NCI-H1105 treated with DMSO at 0.1 percent for 48 hours (cell line): ENCODE measurements at places on chromosomes 7 and 10.

DNA sequence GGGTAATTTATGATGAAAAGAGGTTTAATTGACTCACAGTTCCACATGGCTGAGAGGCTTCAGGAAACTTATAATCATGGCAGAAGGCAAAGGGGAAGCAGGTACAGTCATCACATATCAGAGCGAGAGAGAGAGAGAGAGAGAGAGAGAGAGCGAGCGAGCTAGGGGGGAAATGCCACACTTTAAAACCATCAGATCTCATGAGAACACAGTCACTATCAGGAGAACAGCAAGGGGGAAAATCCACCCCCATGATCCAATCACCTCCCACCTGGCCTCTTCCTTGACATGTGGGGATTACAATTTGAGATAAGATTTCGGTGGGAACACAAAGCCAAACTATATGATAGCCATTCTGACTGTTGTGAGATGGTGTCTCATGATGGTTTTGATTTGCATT lies 576.3 kb downstream of the GFRA1 start:
- peak; percentile 48 for DNase-seq

DNA sequence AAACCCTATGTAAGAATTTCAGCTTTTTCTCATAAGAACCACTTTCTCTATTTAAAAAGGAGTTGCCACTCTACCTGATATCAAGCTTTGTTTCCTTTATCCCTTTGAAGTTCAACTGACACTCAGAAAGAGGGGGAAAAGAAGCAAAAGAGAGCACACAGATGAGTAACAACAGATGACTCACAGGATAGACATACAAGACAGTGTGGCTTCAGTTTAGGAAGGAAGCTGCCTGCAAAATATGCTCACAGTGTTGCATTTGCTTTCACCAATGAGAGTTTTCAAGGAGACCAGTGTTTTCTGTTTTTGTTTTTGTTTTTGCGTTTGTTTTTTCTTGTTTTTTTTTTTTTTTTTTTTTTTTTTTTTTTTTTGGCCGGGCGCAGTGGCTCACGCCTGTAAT lies 1181.6 kb downstream of the DNAJB9 start:
- no peak for DNase-seq

- no peak for DNase-seq
Observed at GRCh38 chr10:12027539-12027938, 15.1 kb downstream of the UPF2 start.

DNA sequence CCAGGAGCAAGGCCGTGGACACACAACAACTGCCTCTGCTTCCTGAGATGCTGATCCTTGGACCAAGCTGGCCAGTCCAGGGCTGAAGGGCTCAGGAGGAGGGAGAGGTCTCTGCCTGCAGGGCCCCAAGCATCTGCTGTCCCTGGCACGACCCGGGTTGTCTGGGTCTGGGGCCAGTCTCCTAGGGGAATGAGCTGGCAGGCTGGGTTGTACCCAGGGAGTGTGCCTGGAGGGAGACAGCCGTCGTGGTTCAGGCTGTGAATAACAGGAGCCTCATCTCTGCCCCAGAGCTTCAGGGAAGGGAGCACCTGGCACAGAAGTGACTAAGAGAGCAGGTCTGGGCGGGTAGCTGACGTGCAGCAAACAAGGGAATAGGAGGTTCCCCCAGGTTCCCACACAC lies 17.9 kb upstream of the SERPINE1 start:
- no peak for DNase-seq

GRCh38 chr10:69010151-69010640 lies 21.6 kb downstream of the KIFBP start:
- DNase-seq, result no peak

DNA sequence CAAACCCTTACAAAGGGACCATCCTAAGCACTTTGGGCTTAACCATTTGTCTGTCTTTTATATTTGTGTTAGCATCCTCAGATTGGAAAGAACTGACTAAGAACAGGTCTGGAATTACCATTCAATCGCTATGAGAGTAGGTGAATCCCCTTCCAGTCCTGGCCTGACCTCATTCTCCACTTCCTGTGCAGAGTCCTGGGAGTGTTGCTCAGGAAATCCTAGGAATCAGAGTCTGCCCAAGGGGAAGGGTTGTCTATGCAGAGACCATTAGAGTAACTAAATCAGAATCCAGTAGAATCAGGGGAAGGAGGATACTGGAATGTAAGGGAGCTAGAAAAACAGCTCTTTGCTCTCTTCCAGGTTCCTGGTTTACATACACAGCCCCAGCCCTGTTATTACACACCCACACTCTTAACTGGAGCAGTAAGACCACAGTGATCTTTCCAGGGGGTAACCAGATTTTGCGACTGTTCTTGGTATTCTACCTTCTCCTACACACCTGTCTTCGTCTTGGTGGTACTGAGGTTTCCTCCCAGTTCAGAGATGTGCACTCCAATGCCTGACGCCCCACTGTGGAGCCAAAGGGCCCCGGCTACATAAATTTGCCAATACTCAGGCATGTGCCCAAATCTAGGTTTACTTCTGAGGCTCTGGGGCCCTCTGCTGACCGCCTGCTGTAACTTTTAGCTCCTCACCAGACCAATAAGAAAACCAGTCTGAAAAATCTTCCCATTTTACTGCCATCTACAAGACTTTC lies 103.7 kb downstream of the RNF216 start:
- DNase-seq, result peak; percentile 35

DNA sequence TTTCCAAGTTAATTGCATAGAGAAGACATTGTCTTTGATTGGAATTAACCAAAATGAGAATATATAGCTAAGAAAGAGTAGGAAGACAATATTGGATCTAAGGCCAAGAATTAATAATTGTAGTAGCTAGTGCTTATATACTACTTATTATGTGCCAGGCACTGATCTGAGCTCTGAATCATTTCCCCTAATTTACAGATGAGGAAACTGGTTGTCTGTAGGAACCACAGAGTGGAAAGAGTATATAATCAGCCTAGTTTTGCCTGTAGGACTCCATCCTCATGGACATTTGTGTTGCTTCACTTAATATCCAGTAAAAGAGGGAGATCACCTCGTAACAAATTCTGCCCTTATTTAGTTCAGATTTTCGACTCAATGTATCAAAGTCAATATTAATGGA lies 127.9 kb downstream of the ARID5B start:
- DNase-seq, result no peak

- peak; percentile 63 for DNase-seq
Observed at GRCh38 chr7:74479066-74479781, 25.5 kb downstream of the GTF2IRD1 start.

GRCh38 chr10:113979409-113979808 lies 64.3 kb upstream of the ADRB1 start:
- no peak for DNase-seq

DNA sequence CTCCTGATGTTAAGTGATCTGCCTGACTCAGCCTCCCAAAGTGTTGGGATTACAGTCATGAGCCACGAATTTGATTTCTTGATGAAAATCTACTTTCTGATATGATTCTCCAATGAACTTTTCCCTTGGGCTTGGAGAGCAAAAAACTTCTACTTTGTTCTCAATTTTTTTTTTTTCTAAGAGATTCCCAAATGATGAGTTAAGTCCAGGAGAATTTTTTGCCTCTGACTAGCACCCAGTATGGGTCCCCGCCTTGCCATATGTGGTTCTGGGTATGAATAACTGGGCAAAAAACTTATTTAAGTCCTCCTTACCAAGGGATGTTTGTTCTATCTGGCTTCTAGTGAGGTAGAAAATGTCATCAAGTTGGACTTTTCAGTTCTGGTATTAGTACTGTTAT lies 147.9 kb upstream of the LYZL1 start:
- DNase-seq, result no peak

GRCh38 chr7:142412551-142413193 lies 154.8 kb upstream of the PRSS58 start:
- peak; percentile 4 for DNase-seq

- DNase-seq, result no peak
Observed at GRCh38 chr10:78771808-78772455, 296.8 kb upstream of the ZMIZ1 start.

DNA sequence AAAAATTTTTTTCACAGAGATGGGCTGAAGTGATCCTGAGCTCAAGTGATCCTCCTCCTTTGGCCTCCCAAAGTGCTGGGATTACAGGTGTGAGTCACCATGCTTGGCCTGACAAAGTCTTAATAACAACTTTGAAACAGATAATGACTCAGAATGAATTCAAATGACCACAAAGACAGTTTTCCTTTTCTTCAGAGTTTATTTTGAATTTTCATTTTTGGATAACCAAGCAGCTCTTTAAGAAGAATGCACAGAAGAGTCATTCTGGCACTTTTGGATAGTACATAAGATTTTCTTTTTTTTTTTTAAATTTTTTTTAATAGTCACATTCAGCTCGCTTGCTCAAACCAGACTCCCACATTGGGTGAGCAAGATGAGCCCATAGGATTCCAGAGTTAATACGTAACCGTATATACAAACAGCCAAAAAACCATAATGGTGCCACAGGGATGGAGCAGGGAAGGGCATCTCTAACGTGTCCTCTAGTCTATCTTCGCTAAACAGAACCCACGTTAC lies 43.0 kb upstream of the NMT2 start:
- DNase-seq, result no peak

GRCh38 chr10:69214666-69215131 lies 5.4 kb upstream of the HKDC1 start:
- DNase-seq, result no peak

GRCh38 chr7:3338161-3338560 lies 37.1 kb downstream of the SDK1 start:
- DNase-seq, result peak; percentile 34

DNA sequence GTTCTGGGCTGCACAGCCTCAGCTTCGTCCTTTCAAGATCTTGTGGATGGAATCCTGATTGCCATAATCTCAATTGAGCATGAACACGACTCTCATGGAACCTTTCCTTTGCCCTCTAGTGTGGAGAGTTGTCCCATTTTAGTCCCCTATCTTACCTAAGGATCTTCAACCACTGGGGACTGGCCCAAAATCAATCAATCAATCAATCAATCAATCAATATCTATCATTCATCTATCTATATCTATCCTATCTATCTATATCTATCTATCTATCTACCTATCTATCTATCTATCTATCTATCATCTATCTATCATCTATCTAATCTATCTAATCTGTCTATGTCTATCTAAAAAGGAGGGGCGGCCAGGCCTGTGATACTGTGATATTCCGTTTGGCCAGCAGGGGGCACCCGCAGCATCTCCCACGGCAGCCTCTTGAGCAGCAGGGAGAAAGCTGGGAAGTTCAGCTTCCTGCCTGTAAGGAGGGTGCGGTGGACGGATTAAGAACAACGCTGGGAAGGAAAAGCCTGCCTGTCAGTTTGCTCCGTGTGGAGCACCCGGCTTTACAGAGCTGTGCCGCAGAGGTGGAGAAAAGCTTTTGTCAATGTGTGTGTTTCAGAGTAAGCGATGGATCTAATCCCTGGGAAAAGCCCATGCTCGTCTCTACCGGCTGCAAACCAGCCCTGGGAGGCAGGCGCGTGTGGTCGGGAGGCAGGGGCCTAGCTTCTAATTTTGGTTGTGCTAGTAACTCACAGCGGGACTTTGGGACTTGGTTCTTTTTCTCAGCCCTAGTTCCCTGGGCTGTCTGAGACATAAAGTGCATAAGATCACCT lies 124.9 kb downstream of the SH2D4B start:
- DNase-seq, result peak; percentile 30

- no peak for DNase-seq
Observed at GRCh38 chr7:16123117-16123770, 298.1 kb downstream of the CRPPA start.

GRCh38 chr10:114027041-114027394 lies 16.6 kb upstream of the ADRB1 start:
- no peak for DNase-seq

DNA sequence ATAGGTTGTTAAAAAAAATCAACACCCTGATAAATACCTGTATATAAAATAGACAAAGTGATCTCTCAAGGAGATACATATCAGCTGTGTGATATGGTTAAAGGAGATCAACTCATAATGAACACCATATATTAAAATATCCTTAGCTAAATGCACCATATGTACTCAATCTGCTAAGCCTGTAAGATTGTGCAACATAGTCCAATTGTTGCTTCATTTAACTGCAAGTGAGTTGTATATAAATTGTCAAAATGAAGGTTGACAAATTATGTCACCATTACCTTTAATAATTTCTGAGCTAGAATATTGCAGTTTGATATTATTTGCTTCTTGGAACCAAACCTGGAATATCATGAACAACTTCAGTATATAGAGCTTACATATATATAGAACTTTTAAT lies 283.7 kb downstream of the MALRD1 start:
- DNase-seq, result no peak

- DNase-seq, result peak; percentile 32
Observed at GRCh38 chr10:33337326-33337957, 3.0 kb upstream of the NRP1 start.

- DNase-seq, result peak; percentile 61
Observed at GRCh38 chr7:85890244-85890811, 703.5 kb upstream of the SEMA3D start.

DNA sequence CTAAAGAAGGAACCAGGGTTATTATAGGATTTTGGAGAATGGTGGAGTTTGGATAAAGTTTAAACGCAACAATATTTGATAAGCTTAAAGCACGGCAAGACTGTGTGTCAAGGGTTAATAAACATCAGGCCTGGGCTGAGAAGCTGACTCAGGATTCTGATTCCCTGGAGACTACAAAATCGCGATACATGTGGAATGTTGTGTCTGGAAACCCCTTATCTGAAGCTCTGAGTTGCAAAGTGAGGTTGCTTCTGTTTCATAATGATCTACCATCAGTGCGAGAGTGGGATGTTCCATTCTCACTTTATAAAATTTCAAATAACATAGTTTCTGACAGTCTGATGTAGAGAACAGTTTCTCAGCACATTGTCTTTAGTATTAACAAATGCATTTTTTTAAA lies 7.8 kb downstream of the C1GALT1 start:
- no peak for DNase-seq

GRCh38 chr10:30854656-30855055 lies 177.0 kb downstream of the ZNF438 start:
- no peak for DNase-seq

DNA sequence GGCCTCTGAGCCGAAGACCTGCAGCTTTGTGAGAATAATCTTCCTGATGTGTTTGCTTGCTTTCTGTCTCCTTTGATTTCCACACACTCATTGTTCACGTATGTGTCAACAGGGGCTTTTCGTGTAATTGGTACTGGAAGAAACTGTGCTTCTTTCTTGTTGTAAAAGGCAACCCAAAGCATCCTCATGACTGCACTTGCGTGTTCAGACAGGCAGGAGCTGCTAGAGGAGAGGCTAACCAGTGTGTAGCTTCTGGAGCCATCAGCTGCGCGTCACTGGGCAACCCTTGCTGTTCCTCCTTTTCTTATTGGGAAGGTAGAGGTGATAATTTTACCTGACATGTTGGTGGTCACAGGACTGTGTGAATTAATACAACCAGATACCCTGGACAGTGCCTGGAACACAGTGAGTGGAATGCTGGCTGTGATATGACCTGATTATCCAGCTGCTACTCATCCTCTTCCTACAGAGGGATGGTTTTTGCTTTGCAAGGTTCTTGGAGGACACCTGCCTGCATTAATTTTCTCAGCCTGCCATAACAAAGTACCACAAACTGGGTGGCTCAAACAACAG lies 213.0 kb downstream of the ABCA13 start:
- DNase-seq, result no peak

DNA sequence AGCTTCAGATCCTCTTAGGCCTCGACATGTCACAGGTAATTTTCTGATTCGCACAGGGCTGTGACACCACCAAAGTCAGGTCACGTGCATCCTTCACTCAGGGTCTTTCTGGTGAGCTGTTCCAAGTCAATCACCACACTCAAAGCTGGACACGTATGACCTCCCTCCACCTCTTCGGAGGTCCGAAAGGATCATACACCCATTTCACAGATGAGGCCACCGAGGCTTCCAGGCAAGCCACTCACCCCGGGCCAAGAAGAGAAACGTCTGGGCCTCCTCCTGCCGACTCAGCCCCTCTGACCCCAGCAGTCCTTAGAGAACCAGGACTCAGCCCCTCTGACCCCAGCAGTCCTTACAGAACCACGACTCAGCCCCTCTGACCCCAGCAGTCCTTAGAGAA lies 74.6 kb downstream of the FOXL3 start:
- no peak for DNase-seq
